NCI-H446 treated with DMSO at 0.1 percent for 48 hours (cell line): ENCODE measurements at places on chromosomes 5 and 9.

DNA sequence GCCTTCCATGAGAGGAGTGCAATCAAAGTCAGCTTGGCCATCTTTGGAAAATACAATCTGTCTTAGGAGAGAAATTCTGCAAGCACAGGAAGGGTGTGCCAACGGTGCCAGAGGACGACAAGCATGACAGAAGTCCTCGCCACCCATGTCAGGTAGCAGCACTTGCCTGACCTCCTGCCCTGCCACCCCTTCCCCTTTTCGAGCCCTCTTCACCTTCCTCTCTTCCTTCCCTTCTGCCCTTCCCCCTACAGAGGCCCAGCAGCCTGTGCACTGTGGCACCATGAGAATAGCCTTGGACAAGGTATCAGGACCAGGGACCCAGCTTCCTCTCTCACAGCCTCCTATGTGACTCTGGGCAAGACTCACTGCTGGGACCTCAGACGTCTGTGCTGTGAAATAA is 5.3 kb upstream of the UBE2QL1 start:
- no peak for DNase-seq

- DNase-seq: no peak
Measured at GRCh38 chr5:145775411-145775810, 59.7 kb downstream of the PRELID2 start.

- DNase-seq: no peak
Measured at GRCh38 chr9:116287721-116288120, 134.1 kb downstream of the PAPPA start.

DNA sequence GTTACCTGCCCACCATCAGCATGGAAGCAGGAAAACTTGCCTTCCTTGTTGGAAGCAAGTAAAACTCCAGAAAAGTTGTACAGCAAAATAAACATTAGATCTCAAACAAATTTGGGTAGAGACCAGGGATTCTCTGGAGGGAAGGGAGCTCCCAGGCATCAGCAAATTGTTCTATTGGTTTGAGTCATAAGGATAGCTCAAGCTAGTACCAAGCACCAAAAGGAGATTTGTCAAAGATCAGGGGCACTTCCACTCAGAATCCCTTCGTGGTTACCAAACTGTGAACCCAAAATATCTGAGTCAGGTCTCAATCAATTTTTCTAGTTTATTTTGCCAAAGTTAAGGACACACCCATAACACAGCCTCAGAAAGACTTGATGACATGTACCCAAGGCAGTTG is 37.8 kb downstream of the DNAJB5 start:
- DNase-seq: no peak

- DNase-seq: peak; percentile 6
Measured at GRCh38 chr5:21623831-21624230, 1229.3 kb downstream of the CDH12 start.

DNA sequence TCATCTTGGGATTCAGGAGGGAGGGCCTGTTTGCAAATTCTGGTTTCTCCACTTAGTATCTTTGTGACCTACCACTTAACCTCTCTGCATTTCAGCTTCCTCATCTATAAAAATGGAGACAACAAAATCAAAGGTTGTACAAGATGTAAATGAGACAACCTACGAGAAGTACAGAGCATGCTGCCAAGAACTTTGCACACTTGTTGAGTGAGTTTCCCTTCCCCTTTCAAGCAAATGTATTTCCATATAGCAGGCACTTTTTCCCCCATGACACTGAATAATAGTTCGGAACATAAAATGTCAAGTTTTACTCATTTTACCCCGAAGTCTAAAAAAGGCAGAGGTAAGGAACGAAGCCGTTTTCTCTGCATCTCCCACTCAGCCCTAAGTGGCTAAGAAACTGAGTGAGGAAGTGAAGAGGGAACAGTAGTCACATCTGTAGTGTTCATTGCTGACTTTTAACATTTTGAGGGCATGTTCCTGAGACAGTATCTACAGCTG is 159.0 kb downstream of the TLE1 start:
- DNase-seq: no peak

GRCh38 chr9:122090981-122091380 is 2.1 kb downstream of the TTLL11 start:
- DNase-seq: no peak

GRCh38 chr5:34015120-34015822 is 7.4 kb upstream of the AMACR start:
- DNase-seq: no peak

DNA sequence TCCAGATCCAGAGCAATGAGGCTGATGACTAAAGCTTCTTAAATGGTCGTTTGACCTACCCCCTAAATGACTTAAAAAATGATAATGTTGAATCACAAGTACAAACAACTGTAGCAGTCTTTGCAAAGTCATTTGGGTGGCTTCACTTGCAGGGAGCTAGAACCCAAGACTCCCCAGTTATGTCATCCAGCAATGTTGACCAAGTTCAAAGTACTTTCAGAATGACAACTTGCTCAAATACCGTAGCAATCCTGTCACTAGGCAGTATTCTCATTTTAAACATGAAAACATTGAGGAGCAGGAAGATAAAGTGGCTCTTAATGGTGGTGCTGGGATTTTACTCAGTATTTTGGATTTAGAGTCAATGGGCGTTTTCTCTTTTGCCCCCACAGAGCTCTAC is 1217.0 kb upstream of the DMAC1 start:
- DNase-seq: no peak

GRCh38 chr9:128470560-128470959 is 14.8 kb downstream of the ODF2 start:
- no peak for DNase-seq

- no peak for DNase-seq
Measured at GRCh38 chr5:62690421-62690820, 111.8 kb downstream of the LRRC70 start.

- DNase-seq: no peak
Measured at GRCh38 chr5:35657877-35658276, 40.2 kb downstream of the SPEF2 start.

DNA sequence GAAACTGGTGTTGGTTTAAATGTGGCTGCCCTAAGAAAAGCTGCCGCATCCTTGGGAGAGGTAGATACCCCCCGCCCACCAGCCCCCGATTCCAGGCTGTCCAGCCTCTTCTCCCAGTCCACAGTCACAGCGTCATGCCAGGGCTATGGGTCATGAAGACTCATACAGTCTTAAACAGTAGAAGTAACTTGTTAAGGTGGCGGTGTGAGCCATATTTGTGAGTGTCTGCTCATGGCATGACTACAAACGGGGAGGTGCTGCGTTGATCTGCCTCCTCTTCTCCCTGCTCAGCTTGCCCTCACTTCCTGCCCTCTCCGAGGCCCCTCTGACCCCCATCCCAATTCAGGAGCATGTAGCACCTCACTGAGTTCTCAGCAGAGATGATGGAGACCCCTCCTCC is 20.8 kb downstream of the FGD3 start:
- no peak for DNase-seq

- DNase-seq: no peak
Measured at GRCh38 chr9:111902391-111903139, 6.0 kb downstream of the UGCG start.

- peak; percentile 84 for DNase-seq
Measured at GRCh38 chr9:20442461-20443319, 179.6 kb downstream of the MLLT3 start.

DNA sequence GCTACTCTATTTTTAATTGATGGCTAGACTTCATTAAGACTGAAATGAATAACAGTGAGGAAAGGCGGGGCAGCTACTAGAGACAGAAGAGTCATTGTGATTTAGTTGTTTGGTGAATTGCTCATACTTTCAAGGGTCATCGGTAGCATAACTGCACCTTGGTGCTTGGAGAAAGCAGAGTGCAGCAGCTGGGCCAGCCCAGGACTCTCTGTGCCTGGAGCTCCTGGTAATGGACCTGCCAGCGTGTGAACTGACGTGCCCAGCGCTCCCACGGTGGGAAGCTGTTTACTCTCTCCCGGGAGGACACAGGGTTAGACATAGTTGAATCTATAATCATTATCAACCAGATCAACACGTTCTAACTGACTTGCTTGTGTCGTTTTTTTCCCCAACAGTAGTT is 42.9 kb downstream of the LURAP1L start:
- DNase-seq: no peak

- DNase-seq: no peak
Measured at GRCh38 chr5:1017056-1017455, 8.5 kb downstream of the NKD2 start.
